ENCODE measurements at places on chromosomes 3 and 15.

- no peak for DNase-seq
Measured at GRCh38 chr3:167066977-167067786, 312.9 kb downstream of the ZBBX start.

- no peak for DNase-seq
Measured at GRCh38 chr3:30474371-30474770, 132.0 kb upstream of the TGFBR2 start.

DNA sequence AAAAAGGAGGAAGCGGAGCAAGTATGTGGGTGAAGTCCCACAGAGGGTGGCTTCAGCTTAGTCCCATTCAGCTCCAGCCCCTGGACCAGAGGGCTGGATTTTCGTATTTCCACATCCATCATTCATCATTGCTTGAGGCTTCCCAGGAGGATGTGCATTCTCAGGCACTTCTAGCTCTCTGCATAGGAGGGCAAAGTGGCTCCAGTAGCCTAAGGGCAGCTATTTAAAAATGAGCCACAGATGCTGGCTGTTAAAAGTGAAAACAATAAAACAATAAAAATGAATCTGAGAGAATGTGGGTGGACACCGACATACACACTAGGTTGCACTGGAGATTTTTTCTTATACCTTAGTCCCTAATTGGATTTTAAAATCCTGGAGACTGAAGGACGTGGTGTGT, 629.2 kb upstream of the ZNF385D start:
- no peak for DNase-seq

- no peak for DNase-seq
Measured at GRCh38 chr15:65533057-65533756, 2.9 kb downstream of the HACD3 start.

All from NAMALWA (cell line).